NCI-H1436 treated with DMSO at 0.1 percent for 48 hours (cell line): ENCODE measurements at places on chromosomes 7 and 10.

GRCh38 chr10:118501637-118502440, 93.6 kb downstream of the PRLHR start:
- DNase-seq: no peak

DNA sequence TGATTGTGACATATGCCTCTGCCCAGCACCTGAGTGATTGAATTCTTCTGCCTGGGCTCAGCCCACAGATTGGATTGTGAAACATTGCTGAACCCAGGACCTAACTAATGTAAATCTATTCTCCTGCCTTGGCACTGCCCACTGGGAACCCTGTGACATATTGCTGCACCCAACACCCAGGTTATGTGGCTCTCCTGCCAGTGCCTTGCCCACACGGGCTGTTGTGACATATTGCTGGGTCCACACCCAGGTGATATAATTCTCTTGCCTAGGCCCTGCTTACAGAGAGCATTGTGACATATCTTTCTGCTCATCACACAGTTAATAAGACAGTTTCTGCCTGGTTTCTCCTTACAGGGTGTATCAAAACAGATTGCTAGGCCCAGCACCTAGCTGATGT, 50.8 kb upstream of the ZNF680 start:
- DNase-seq: no peak

GRCh38 chr7:157459966-157460365, 123.2 kb downstream of the DNAJB6 start:
- no peak for DNase-seq

GRCh38 chr10:125221716-125222115, 61.4 kb upstream of the CTBP2 start:
- no peak for DNase-seq

- DNase-seq: no peak
These were observed 405.5 kb downstream of the ANKRD7 start for GRCh38 chr7:118629898-118630438.

DNA sequence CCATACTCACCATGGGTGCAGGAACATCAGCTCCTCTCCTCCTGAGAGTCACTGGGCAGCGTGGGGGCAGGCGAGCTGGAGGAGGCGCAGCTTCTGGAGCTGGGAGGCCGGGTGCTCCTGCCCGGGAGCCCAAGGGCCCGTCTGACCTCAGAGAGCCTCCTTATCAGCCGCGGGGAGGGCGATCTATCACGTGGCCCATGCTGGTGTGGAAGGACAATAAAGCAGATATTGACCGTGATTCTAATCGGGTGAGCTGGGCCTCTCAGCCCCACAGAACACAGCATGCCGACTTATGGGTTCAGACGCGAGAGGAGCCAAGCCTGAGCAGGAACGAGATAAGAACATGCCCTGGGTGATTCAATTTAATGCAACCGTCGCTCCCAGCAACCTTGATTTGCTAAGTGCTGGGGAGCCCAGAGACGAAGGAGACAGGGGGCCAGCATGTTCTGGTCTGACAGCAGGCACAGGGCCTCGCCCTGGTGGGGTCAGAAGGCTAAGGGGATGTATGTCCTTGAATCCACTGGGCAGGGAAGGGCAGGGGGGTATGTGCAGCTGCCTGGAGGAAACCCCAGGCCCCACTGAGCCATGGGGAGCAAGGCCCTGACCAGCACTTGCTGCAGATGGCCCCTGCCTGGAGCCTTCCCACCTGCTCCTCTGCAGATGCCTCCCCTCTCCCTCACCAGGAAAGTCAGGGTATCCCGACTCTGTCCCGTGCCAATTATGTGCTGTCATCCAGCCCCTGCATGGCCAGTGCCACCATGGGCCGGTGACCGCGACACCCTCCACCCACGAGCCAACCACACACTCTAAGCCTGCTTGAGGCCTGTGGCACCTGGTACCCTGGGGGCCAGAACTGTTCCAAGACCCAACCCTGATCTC, 95.3 kb upstream of the RET start:
- DNase-seq: no peak

DNA sequence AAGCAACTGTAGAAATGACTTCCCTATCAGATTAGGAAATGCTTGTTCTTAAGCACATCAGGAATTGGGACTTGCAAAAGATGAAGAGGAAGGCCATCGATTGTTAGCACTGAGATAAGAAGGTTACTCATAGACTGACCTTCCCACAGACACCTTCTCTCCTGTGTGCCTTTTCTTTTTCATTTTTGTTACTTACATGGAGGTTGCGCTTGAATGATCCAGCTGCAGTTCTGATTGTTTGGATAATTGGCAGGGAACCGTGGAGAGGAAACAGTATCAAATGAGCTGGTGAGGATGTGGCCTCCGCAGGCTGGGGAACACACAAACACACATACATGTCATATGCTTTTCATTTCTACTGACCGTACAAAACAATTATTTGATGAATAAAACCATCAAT, 134.9 kb upstream of the RSU1 start:
- no peak for DNase-seq

DNA sequence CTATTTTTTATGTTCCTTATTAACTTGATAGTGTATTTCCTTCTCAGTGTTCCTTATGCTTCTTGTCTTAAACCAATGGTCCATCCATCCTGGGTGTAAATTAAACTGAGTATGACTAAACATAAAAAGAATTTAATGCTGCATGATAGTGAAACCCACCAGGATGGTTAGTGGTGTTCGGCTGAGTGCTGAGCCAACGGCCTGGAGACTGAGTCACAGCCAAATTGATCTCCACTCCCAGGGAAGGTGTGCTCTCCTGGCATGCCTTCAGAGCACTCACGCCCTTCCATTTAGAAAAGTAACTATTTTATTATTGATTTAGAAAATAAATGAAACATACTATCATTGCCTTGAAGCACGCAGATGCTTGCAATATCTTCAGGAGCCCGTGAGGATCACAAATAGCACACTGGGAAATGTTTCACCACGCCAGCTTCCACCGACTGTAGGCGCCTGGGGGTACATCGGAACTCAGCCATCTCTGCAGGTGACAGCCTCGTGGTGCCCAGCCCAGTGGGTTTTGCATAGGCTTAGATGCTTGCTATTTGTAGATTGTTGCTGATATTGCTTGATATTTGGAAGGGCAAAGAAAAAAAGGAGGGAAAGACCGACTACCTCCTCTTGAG, 40.0 kb upstream of the LOXL4 start:
- DNase-seq: no peak

DNA sequence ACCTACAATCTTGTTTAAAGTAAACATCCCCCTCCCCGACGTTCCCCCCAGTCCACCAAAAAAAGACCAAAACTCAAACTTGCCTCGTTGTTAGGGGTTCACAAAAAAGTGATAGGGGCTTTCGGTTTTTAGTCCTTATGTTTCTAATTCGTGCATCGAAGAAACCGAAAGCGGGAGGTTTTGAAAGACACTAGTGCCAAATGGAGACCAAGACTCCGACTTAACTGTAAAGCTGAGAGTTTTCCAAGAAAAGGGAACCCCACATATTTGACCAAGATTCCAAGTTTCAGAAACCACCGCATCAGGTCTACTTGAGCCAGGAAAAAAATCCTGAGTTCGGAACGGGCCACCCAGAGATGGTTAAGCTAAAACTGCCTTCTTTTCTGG, 534 bp downstream of the PSMA2 start:
- DNase-seq: no peak

DNA sequence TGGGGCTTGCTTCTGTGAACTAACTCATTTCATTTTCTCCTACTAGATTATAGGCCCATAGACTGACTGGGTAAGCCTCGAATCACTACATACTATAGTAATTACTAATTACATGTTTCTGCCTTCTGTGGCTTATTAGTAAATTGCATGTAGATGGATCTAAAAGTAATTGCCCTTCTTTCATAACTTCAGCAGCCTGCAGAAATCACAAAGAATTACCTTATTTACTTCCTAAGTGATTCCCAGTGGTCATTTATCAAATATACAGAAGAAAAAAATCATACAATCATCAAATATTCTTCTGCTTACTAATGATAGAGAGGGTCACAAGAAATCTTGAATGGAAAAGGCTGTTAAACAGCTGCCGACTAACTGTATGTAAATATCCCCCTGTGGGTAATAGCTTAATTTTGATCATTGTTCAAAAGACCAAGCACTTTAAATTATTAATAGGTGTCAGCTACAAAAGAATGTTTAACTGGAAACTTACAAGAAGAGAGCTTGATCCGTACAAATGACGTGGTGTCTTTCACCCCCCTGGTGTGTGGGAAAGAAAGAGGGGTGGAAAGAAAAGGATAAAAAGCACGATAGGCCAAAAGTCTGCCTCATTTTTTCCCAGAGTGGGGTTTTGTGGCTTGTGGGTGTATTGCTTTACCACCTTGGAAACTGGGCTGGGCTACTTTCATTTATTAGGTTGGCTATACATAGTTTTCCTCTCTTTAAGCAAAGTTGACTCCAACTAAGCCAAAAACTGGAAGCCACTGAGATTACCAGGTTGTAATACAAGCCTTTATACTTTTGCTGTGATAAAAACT, 361.8 kb upstream of the ZMIZ1 start:
- no peak for DNase-seq

- peak; percentile 49 for DNase-seq
These were observed 630.6 kb upstream of the PHF14 start for GRCh38 chr7:10343108-10343507.

GRCh38 chr7:38215115-38215514, 37.1 kb downstream of the STARD3NL start:
- no peak for DNase-seq

DNA sequence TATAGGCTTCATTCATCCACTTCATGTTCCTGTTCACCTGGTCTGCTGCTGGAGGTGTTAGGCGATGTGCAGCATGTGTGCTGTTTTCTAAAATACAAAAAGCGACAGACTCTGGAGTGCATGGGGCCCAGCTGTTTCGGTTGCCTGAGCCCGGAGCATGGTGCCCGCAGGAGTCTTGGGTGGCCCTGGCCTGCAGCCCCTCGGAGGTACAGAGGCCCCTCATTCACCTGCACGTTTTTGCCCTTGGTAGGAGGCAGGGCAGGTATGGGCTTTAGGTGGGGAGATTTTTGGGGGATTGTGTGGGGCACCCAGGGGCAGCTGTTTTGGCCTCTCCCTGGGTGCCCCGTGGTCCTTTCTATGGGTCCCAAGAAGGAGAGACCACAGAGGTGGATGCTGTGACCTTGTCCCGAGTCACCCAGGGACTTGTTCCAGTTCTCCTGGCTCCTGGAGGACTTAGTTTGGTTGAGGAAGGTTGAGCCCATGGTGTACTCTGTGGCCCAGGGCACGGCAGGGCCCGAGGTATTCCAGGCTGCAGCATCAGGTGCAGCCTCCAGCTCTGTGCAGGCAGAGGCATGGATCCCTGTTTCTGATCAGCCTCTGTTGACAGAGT, 130.7 kb downstream of the TRRAP start:
- no peak for DNase-seq

GRCh38 chr10:104267721-104268404, 1.1 kb upstream of the GSTO2 start:
- DNase-seq: no peak

DNA sequence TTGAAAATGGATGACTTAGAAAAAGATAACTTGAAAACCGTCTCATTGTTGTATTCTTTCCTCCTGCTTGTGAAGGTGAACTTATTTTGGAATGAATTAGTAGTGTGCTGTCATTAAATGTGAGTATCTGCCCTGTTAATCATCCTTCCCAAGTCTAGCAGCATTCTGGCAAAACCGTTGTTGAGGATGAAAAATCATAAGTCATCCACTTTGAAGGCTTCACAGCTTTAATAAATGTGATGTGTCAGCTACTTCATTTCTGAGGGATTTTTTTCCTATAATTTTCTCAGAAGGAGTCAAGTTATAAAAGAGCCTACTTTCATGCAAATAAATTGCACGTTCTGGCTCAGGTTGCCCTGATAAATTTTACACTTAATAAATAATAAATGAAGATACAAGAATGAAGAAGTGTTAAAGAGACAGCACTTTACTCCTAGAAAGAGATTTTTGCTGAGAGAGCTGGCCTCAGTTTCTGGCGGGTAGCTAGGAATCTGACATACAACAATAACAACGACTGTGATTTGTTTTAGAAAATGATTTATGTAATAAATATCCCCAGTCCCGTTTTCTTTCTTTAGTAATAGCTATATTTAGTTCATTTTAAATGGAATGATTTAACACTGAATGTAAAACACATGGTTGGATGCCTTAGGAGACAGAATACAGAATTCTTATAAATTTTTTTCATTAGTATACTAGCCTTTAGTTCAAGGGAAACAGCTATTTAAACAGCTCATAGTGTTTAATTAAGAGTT, 516.5 kb upstream of the KLF6 start:
- DNase-seq: no peak

GRCh38 chr7:96991546-96992191, 13.7 kb upstream of the DLX6 start:
- no peak for DNase-seq
